Adipose tissue (tissue), 3 donors: ENCODE measurements at places on chromosomes 1 and 21. TPM values are rescaled to one million over a fixed set of nuclear protein-coding genes. Genes with fewer than 3 reads are reported as not detected.

The UBE4B gene
- polyA plus RNA-seq, result 27.3 TPM

The GPX7 gene
- 8.7 TPM for polyA plus RNA-seq

The GCSAML gene
- polyA plus RNA-seq, result 0.19 TPM

The S100A7A gene
- polyA plus RNA-seq, result not detected

The HTR6 gene
- polyA plus RNA-seq, result not detected

The DONSON gene
- polyA plus RNA-seq, result 4.6 TPM

The TCHHL1 gene
- not detected for polyA plus RNA-seq

The OR2L3 gene
- polyA plus RNA-seq, result not detected

The KCNA10 gene
- not detected for polyA plus RNA-seq

The DNAJC6 gene
- 0.95 TPM for polyA plus RNA-seq

The GOLT1A gene
- 21.0 TPM for polyA plus RNA-seq

The PTPRC gene
- 12.6 TPM for polyA plus RNA-seq

The RHBG gene
- 0.08 TPM for polyA plus RNA-seq

The HSD3B2 gene
- not detected for polyA plus RNA-seq

The RIPPLY3 gene
- not detected for polyA plus RNA-seq

The FAM76A gene
- 5.4 TPM for polyA plus RNA-seq

The C8B gene
- not detected for polyA plus RNA-seq

The TNFRSF4 gene
- polyA plus RNA-seq, result 13.9 TPM

The BEST4 gene
- 0.21 TPM for polyA plus RNA-seq

The TFF2 gene
- polyA plus RNA-seq, result 36.8 TPM

The KCNE2 gene
- 0.56 TPM for polyA plus RNA-seq

The KCNC4 gene
- polyA plus RNA-seq, result 4.9 TPM

The ZNF593OS gene
- polyA plus RNA-seq, result 0.32 TPM

The CFAP107 gene
- 0.11 TPM for polyA plus RNA-seq

The TMEM79 gene
- 1.8 TPM for polyA plus RNA-seq

The ADORA1 gene
- 10.1 TPM for polyA plus RNA-seq

The BSND gene
- not detected for polyA plus RNA-seq

The FOXD2 gene
- polyA plus RNA-seq, result 0.02 TPM

The NVL gene
- polyA plus RNA-seq, result 16.2 TPM
